ENCODE measurements at places on chromosomes 2 and 18.

GRCh38 chr2:118055512-118056164, 32.6 kb upstream of the INSIG2 start:
- DNase-seq = no peak

DNA sequence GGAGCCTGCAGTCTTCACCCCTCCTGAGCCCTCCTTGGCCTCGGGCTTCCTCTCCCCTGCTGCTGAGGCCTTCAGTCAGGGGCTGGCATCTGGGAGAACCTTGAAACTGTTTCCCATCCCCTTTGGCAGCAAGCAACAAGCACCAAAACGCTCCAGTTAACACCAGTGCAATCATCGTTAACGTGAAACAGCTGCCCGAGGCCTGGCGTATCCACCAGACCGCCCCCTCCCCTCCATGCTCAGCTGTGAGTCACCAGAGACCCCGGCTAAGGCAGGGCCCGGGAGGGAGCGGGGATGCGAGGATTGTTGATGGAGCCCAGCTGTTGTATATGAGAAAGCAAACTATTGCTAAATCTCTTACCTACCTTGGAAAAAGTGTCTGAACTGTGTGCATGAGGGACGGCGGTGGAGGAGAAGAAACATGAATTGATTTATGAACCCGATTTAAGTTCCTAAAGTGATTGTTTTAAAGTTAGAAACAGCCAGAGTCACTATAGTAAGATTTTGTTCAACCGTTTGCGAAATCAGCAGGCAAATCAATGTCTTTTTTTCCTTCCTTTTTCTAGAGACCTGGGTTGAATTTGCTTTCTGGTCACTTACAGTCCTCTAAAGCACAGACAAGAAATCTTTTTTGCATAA, 5.2 kb downstream of the ZFP36L2 start:
- peak; percentile 68 for DNase-seq

GRCh38 chr2:46169467-46169866, 127.7 kb upstream of the EPAS1 start:
- no peak for DNase-seq

GRCh38 chr2:238743243-238744065, 104.4 kb upstream of the TWIST2 start:
- no peak for DNase-seq

- DNase-seq = peak; percentile 63
Measured at GRCh38 chr2:147273628-147274027, 571.2 kb upstream of the ACVR2A start.

DNA sequence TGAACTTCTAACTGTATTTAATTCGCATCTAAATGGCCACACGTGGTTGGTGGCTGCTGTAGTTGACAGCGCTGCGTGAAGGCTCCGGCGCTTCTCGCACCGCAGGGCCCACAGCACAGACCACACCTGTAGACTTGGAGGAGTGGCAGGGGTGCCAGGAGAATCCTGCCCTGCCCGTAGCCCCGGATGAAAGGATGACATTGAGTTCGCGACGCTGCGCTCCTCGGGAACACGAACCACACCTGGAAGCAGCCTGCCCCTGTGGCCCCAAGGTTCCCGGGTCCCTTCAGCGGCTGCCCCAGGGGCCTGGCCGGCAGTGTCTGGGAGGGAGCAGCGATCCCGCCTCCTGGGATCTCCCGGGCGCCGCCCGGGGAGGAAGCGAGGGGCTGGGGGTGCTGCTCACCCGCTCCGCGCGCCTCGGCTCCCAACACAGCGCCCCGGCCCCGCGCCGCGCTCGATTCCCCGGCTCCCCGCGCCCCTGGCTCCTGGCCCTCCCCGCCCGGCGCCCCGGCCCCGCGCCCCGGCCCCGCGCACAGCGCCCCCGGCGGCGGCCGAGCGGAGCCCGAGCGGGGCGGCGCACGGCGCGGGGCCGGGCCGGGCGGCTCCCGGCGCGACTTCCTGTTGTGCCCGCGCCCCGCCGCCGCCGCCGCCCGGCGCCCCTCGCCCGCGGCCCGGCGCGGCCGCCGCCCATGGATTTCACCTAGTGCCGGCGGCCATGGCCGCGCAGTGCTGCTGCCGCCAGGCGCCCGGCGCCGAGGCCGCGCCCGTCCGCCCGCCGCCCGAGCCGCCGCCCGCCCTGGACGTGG, at the start of gene RNPEPL1:
Gene RNPEPL1, plus strand, starts transcription at position 613 of the 806 bp plus-strand sequence. Its CDS starts 103 bp downstream, at position 716.
- DNase-seq = peak; percentile 65

DNA sequence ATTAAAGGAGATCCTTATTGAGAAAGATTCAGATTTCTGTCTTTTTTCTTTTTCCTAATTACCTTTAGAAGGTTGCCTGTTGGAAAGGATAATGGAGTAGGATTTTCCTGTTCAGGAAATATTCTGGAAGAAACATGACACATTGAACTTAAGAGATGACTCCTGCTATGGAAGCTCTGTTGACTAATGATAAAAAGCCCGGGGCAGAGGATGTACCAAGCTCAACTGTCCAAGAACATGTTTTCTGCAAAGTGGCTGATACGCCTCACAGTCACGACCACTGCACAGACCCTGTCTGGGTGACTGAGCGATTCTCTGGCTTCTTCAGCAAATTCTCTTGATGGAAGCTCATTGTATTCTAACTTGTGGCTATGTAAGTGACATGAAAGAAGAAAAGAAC, 86.2 kb upstream of the THOC1 start:
- DNase-seq = no peak

DNA sequence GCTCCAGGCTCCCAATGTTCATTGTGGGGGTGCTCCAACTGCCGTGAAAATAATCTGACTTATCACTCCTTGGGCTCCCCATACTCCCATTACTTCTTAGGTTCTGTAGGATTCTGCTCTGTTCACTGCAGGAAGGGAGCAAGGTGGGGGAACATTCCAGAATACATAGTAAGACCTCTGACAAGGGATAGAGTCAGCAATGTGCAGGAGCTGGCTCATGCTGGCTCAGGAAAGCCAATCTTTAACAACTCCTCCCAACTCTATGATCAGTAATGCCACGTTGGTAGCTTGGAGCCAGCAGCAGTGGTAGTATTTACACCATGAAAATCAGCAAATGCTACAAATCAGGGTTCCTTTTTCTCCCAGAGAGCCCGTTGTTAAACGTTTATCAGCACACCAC, 44.4 kb downstream of the FECH start:
- peak; percentile 87 for DNase-seq

DNA sequence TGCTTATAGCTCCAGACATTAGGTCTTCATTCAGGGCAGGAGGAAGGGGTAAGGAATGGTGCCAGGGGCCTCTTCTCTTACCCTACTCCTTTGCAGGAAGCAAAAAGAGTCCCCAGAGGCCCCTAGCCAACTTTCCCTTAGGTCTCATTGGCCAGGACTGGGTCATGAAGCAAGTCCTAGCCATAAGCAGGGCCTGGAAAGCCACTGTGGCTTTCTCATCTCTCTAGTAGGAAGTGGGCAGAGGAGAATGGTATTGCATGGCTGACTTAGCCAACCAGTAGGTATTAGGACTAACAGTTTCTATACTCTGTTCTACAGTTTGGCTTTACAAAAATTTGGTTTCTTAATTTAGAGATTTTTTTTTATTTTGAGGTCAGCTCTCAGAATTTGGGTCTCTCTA, 4.8 kb downstream of the FAM228A start:
- no peak for DNase-seq

GRCh38 chr2:1676913-1677820, 67.1 kb downstream of the PXDN start:
- DNase-seq = no peak

DNA sequence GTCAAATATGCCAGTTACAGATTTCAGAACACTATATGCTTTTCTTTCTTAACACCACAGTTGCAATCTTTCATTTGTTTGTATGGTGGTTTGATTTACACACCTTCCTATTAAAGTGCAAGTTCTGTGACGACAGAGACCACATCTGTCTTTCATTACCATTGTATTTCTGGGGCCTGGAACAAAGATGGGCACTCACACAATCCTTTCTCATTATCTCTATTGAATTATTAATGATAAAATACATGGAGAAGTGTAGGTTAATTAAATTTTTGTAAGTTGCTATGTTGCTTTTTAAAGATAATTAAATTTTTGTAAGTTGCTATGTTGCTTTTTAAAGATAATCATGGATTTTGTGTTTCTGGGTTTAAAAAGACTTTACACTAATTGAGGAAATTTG, 79.9 kb downstream of the KCTD18 start:
- no peak for DNase-seq

DNA sequence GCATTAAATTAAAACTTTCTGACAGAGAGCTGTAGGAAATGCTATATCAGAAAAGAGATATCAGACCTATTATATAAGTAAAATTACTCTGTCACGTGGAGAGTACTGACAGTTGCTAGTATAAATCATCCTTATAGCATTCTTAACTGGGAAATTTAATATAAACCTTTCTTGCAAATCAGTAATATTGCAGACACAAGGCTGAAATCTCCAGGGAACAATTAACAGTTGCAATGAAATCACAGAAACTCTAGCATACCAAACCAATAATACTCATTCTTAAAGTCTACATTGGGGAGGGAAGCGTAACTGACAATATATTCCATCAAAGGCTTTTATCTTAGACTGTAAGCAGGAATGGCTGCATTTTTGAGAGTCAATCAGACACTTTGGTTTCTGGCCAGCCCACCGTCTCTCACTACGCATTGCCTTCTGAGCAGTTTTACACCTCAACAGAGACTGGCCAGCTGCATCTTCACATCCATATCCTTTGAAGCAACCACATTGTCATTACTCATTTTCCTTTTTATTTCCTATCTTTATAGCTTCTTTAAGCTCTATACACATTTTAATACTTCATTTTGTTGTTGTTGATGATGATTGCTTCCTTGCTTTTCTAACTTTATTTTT, 536.0 kb upstream of the CDH2 start:
- DNase-seq = no peak

- DNase-seq = no peak
Measured at GRCh38 chr2:18907937-18908336, 318.6 kb upstream of the NT5C1B start.

DNA sequence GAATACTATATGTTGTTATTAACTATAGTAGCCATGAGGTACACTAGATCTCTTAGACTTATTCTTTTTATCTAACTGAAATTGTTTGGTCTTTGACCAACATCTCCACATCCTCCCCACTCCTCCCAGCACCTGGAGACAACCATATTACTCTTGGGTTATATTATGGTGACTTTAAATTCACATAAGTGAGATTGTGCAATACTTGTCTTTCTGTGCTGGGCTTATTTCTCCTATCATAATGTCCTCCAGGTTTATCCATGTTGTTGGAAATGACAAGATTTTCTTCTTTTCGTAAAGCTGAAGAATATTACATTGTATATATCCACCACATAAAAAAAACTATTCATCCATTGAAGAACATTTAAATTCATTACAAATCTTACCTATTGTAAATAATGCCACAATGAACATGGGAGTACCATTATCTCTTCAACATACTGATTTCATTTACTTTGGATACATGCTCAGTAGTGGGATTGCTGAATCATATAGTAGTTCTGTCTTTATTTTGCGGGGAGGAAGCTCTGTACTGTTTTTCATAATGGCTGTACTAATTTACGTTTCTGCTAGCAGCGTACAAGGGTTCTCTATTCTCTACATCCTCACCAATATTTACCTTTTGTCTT, 159.2 kb upstream of the SCN7A start:
- DNase-seq = no peak

DNA sequence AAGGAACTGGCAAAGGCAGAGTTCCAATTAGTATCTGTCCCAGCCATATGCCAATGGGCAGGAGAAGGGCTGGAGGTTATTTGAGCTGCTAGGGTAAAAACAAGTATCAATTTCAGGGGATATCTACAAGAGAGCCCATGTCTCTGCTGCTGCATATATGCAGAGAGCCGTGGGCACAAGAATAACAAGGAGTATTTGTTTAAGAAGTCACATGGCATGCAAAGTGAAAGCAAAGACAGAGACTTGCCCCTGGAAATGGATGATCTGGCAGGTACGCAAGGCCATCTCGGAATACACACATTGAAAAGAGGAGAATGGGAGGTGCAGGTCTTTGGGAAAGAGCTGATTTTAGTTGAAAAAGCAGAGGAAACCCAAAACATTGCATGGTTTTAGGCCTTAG, 170.6 kb downstream of the EVA1A start:
- no peak for DNase-seq

DNA sequence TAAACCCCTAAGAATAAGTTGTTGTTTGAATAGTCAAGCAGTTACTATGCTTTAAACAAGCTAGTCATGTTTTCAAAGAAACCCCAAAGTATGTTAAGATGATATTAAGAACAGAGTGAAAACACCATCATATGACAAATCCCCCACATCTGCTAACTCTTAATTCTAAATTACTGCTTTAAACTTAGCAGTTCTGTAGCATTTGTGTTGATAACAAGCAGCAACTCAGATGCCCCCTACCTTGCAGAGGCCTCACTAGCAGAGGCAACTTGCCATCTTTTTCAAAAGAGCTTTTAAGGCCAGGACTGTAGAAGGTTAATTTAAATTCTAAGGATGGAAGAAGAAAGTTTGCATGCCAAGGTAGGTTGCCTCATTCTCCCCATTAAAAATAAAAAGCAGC, 376.2 kb downstream of the SETBP1 start:
- DNase-seq = no peak

- no peak for DNase-seq
Measured at GRCh38 chr2:174728096-174728495, 36.2 kb downstream of the CHRNA1 start.

DNA sequence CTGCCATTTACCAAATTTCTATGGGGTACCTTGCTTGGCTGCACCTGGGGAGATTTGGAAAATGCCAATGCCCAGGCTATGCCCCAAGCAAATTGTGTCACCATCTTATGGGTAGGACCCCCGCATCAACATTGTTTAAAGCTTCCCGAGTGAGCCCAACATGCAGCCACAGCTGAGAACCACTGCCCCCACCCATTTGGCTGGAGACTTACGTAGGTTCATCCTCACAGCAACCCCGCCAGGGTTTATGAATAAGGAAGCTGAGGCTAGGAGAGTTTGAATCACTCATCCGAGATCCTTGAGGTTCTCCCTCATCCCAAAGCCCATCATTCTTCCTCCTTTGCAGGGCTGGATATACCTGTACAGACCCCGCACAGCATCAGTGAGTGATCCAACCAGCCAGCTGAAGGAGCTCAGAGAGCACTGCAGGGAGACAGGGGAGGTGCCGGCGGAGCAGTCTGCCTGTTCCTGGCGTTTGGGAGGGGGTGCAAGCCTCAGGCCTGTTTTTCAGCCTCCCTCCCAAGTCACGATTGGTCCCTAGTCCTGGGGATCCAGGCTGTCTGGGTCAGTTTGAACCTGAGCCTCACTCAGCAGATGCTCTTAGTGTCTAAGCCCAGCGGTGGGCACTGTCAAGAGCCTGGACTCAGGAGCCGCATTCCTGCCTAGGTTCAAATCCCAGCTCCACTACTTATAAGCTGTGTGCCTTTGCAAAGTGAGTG, 164.9 kb downstream of the SMAD7 start:
- DNase-seq = no peak

DNA sequence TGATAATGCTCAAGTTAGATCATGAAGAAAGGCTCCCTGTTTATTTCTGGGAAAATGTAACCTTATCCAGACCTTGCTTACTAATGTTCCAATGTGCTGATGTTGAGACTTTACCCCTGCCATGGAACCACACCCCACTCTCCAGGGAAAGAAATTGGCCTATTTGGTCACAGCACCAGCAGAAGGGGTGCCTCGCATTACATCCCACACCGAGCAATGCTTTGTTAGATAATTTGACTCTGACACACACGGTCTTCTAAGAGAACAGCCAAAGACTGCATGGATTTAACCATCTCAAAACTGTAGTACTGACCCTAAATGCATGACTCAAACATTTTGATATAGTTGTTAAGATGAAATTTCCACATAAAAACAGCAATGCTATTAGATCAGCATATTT, 152.1 kb upstream of the CCDC150 start:
- no peak for DNase-seq
